ENCODE measurements at places on chromosomes 16 and 17.
A peak's percentile ranks its signal among the peaks of the same experiment; 100 is the strongest.

GRCh38 chr16:31128711-31129567, 6.6 kb downstream of the PRSS8 start:
- H3K27me3 ChIP-seq: no peaks in the 10 kb centered on the region

DNA sequence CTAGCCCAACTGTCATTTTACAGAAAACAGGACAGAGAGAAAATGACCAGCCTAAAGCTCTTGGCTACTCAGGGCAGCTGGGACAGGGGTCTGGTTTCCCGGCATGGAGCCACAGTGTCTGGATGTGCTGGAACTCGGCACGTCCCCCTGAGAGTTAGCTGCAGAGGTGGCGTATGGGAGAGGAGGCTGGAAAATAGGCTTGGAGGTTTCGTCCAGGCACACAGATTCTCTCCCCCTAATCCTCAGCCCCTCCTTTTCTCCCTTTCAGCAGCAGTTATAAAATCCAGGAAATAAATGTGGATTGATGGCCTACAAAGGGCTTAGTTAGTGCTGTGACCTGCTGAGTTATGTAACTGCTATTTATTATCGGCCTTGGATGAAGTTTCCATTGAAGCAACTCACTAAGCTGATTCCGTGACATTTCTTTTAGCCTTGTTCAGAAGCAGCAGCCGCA, 89.5 kb upstream of the TOB1 start:
- no peak overlapping the region for H3K4me3 ChIP-seq
- no peak for DNase-seq
- H3K4me1 ChIP-seq: peaks cover 6% of the 10 kb centered on the region
- H3K36me3 ChIP-seq: no peaks in the 10 kb centered on the region

DNA sequence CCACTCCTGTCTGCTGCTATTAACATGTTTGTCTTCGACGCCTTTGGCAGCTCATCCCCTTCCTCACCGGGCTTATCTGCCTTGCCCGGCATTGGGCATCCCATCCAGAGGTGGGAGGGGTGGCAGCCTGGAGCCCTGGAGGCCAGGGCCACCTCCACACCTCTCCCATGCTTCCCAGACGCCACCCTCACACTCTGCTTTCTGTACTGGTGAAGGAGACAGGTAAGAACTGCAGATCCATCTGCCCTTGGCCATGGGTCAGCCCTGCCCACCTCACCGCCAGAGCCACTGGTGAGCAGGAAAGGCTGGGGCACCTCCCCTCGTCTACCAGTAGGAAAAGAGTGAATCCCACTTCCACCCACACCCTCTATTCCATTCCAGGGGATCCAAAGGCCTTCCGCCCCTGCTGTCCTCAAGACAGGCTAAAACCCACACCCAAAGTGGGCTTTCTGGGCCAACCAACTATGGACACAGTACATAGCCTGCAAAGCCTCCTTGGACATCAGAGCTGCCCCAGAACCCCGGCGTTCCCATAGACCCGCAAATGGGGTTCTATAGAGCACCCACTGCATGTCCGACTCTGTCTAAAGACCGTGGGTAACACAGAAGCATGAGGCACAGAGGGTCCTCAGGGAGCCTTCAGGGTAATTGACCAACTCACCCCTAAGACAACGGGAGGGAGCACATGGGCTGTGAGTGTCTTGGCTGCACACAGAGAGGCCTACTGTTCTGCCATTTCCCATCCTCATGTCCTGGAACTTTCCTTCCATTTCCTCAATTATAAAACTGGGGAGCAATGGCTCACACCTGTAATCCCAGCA, 23.4 kb upstream of the RBFOX3 start:
- H3K4me1 ChIP-seq: no peaks in the 10 kb centered on the region
- no peak overlapping the region for H3K27ac ChIP-seq
- no peaks in the 10 kb centered on the region for H3K36me3 ChIP-seq
- no peak overlapping the region for H3K4me3 ChIP-seq

GRCh38 chr16:85689285-85689949, 663 bp upstream of the GINS2 start:
- peak overlapping the region; percentile 72 for H3K4me3 ChIP-seq
- peaks cover 3% of the 10 kb centered on the region for H3K27me3 ChIP-seq
- H3K27ac ChIP-seq: no peak overlapping the region
- peaks cover 12% of the 10 kb centered on the region for H3K4me1 ChIP-seq
- peaks cover 21% of the 10 kb centered on the region for H3K36me3 ChIP-seq

DNA sequence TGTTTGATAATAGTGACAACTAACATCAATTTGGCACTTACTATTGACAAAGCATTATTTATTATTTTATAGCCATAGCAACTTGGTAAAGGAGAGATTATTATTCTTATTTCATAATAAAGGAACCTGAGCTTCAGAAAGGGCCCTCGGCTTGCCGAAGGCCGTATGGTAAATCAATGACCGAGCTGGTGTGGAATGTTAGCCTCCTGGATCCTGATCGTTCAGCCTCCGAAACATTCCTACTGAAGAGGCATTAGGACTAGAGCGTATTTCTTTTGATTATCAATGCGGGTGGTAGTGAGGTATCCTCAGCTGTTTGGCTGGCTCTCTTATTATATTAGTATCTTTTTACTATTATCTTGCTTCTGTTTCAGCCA, 199.3 kb upstream of the TBX2 start:
- no peak overlapping the region for H3K4me3 ChIP-seq
- H3K27me3 ChIP-seq: no peaks in the 10 kb centered on the region
- no peaks in the 10 kb centered on the region for H3K36me3 ChIP-seq
- no peak overlapping the region for H3K27ac ChIP-seq

DNA sequence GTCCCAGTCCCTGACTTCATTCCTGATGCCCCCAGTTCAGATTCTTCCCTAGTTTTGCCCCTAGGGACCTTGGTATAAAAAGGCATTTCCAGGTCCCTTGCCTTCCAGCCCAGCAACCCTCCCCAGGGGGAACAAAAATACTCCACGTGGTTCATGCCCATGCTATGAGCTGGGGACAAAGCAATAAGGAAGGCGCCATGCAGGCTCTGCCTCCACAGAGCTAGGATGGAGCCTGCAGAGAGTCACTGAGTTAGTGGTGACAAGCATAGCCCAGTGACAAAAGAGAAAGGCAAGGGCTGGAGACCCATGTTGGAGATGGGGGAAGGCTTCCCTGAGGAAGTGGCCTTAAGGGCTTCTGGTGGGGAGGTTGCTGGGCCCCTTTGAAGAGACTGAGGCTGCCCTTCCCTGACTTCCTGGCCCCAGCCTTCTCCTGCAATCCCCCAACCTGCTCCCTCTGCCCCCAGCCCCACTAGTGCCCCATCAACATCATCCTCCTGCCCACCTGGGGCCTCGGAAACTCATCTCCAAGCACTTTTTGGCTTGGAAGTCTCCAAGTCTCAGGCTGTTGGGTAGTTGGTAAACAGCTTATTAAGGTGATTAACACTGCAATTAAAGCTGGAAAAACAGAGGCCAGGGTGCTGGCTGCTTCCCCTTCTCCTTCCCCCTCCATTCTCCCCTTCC, 9.6 kb downstream of the DLX3 start:
- no peak overlapping the region for H3K27ac ChIP-seq
- no peak overlapping the region for H3K4me3 ChIP-seq
- no peaks in the 10 kb centered on the region for H3K36me3 ChIP-seq
- H3K4me1 ChIP-seq: no peaks in the 10 kb centered on the region
- DNase-seq: no peak
- peaks cover 53% of the 10 kb centered on the region for H3K27me3 ChIP-seq

- DNase-seq: no peak
- H3K4me3 ChIP-seq: no peak overlapping the region
- peak overlapping the region; percentile 45 for H3K27ac ChIP-seq
- peaks cover 37% of the 10 kb centered on the region for H3K36me3 ChIP-seq
- peaks cover 35% of the 10 kb centered on the region for H3K4me1 ChIP-seq
- H3K27me3 ChIP-seq: no peaks in the 10 kb centered on the region
Measured at GRCh38 chr17:57406981-57407286, 150.6 kb downstream of the MSI2 start.

DNA sequence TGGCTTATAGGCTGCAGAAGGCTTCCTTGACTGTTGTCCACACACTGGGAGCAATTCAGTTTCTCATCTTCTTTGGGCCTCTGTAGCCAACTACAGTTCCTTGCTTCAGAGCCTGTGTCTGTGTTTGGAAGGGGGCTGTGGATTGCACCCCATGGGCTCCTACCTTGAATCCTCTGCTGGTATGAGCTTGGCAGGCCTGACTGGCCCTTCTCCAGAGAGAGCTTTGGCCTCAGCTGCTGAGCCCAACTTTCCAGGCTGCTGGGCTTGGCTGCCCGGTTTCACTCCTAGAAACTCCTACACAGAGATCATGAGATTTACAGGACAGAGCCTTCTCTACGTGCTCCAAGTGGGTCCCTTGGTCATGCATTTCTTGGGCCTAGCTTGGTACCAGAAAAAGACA, 354.4 kb downstream of the SNX29 start:
- no peaks in the 10 kb centered on the region for H3K36me3 ChIP-seq
- no peak overlapping the region for H3K27ac ChIP-seq
- H3K27me3 ChIP-seq: no peaks in the 10 kb centered on the region
- no peak overlapping the region for H3K4me3 ChIP-seq
- H3K4me1 ChIP-seq: no peaks in the 10 kb centered on the region
- no peak for DNase-seq

GRCh38 chr17:80504686-80505413, 28.4 kb upstream of the NPTX1 start:
- no peak overlapping the region for H3K4me3 ChIP-seq
- H3K36me3 ChIP-seq: no peaks in the 10 kb centered on the region
- H3K27me3 ChIP-seq: peaks cover 6% of the 10 kb centered on the region
- DNase-seq: no peak
- no peaks in the 10 kb centered on the region for H3K4me1 ChIP-seq
- H3K27ac ChIP-seq: no peak overlapping the region

DNA sequence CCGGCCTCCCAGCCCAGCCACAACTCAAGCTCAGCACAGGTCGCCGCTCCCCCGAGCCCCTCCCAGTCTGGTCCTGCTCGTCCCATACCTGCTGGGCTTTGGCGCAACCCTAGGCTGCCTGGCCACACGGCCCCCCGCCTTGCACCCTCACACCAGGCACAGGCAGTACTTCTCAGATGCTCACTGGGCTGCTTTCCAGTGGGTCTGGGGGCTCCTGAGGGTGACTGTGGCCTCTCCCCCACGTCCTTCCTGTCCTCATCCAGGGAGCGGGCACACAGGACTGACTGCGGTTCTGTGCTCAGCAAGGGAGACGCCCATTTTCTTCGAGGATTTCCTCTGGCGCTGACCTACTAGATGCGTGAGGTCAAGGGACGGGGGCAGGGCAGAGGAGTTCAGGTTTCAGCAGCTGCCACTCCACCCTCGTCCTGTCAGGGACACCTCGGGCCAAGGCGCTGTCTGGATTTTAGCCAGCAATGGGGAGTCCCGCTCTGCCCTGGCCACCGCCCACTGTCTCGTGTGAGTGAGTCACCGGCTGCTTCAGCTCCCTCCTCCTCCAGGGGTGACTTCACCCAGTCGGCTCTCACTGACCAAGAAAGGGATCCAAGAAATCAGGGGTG, 115.8 kb downstream of the NPIPB11 start:
- no peak overlapping the region for H3K27ac ChIP-seq
- H3K4me3 ChIP-seq: peak overlapping the region; percentile 21
- peaks cover 6% of the 10 kb centered on the region for H3K4me1 ChIP-seq
- peak; percentile 48 for DNase-seq

- H3K4me1 ChIP-seq: no peaks in the 10 kb centered on the region
- H3K4me3 ChIP-seq: no peak overlapping the region
- peaks cover under 1% of the 10 kb centered on the region for H3K36me3 ChIP-seq
Measured at GRCh38 chr16:51147776-51148677, 3.0 kb downstream of the SALL1 start.

DNA sequence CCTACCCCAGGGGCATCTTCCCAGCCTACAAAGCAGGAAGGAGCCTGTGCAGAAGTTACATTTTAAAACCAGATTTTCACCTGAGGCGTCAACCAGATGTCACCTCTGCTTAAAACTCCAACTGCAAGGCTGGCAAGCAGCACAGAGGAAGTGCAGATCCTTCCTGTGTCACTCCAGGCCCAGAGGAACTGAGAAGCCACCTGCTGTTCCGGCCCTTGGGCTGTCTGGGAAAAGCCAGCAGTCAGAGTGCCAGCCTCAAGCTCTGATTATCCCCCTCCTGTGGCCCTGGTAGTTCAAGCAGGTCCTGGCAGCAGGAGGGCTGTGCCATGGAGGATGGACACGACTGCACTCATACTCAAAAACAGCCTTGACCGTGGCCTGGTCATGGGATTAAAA, 10.2 kb downstream of the POLR2C start:
- H3K27me3 ChIP-seq: no peaks in the 10 kb centered on the region
- H3K27ac ChIP-seq: peak overlapping the region; percentile 22
- H3K4me3 ChIP-seq: no peak overlapping the region
- peaks cover 39% of the 10 kb centered on the region for H3K36me3 ChIP-seq
- peaks cover 15% of the 10 kb centered on the region for H3K4me1 ChIP-seq

DNA sequence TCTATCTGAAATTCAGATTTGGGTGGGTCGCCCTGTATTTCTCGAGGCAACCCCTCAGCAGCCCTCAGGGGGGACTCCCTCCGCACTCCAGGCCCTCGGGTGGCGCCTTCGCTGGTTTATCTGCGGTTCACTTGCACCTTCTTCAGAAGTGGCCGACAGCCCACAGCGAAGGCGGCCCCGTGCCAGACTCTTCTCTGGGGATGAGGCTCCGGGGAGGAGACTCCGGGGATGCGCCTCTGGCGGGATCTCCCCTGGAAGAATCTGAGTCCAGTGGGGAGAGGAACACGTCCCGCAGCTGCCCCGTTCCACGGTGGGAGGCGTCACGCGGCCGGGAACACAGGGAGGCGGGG, 63.9 kb upstream of the DNAJA2 start:
- H3K4me3 ChIP-seq: peak overlapping the region; percentile 74
- peaks cover 32% of the 10 kb centered on the region for H3K27me3 ChIP-seq
- DNase-seq: no peak
- H3K4me1 ChIP-seq: peaks cover 3% of the 10 kb centered on the region
- H3K36me3 ChIP-seq: no peaks in the 10 kb centered on the region

GRCh38 chr17:47950448-47950847, 7.2 kb downstream of the PRR15L start:
- peaks cover 21% of the 10 kb centered on the region for H3K4me1 ChIP-seq
- no peak overlapping the region for H3K4me3 ChIP-seq
- H3K36me3 ChIP-seq: peaks cover 23% of the 10 kb centered on the region
- no peaks in the 10 kb centered on the region for H3K27me3 ChIP-seq
- DNase-seq: no peak

DNA sequence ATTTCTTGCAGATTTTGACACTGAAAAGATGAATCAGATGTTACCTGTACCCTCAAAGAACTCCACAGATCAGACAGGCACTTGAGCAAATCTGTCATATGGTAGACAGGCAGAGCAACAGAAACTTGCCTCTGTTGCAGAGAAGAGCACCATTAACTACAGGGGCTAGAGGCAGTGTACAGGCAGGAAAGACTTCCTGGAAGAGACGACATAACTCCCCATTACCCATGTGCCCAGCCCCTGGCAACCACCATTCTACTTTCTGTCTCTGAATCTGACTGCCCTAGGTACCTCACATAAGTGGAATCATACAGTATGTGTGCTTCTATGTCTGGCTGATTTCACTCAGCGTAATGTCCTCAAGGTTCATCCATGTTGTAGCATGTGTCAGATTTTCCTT, 15.5 kb downstream of the GFOD2 start:
- DNase-seq: no peak
- peaks cover 5% of the 10 kb centered on the region for H3K36me3 ChIP-seq

- DNase-seq: no peak
- H3K27ac ChIP-seq: no peak overlapping the region
- no peaks in the 10 kb centered on the region for H3K36me3 ChIP-seq
- peaks cover 32% of the 10 kb centered on the region for H3K27me3 ChIP-seq
- no peak overlapping the region for H3K4me3 ChIP-seq
Measured at GRCh38 chr17:74851612-74852236, 8.0 kb downstream of the GRIN2C start.

GRCh38 chr16:89090182-89090630, 3.4 kb upstream of the ACSF3 start:
- no peak overlapping the region for H3K4me3 ChIP-seq
- peaks cover 10% of the 10 kb centered on the region for H3K4me1 ChIP-seq
- peaks cover 20% of the 10 kb centered on the region for H3K27me3 ChIP-seq
- no peak overlapping the region for H3K27ac ChIP-seq
- no peak for DNase-seq
